ENCODE measurements at places on chromosomes 3 and 15.

- DNase-seq, result no peak
These were observed 22.1 kb downstream of the ST8SIA2 start for GRCh38 chr15:92415639-92416297.

DNA sequence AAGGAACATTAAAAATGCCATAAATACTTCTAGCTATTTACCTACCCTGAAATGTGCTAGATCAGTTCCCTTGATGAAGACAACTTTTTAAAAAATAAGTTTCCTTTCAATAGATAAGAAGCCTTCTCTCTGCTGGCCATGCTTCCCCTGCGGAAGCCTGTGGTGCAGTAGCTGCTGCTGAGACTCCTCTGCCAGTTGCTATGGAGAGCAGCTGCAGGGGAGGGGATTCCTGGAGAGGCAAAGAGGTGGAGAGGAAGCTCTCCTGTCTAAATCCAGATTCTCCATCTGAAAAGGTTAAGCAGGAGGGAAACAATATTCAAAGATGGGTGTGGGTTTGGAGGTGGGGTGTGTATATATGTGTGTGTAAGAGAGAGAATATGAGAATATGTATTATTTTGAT is 69.8 kb upstream of the BFSP2 start:
- no peak for DNase-seq

DNA sequence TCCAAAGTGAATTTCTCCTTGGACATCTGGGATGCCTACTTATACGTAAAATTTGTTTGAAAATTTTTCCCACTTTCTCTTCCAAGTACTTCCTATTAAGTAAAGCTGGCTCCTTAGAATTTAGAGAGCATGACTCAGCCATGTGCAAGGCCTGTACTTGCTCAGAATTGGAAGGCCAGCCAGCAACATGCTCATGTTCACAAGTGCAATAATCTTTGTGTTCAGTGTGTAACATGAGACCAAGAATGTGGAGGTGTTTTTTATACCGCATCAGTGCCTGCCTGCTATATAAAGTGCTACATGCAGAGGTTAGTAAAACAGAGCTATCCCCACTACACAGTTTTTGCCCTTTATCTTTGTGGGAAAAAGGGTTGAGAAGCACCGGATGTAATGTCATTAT is 151.9 kb upstream of the FEZF2 start:
- no peak for DNase-seq

GRCh38 chr3:147424581-147425387 is 15.6 kb downstream of the ZIC1 start:
- no peak for DNase-seq

DNA sequence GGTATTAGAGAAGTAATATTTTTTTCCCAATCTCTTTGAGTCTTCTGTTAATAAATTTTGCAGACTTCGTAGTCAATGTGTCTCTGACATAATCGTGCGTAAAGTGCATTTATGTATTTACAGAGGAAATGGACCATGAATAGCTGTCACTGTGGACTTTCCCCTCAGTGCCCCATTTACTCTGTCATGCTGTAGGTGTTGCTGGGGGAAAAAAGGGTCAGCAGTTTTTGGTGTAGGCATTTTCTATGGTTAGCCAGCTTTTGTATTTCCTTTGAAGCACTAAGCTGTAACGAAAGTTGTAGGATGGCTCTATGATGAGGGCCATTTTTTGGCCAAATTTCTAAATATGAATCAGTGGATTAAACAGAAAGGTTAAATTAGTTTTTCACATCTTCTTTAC is 598.4 kb downstream of the FGF12 start:
- DNase-seq, result no peak

GRCh38 chr3:85159376-85159775 is 200.6 kb downstream of the CADM2 start:
- no peak for DNase-seq

- no peak for DNase-seq
These were observed 706.1 kb upstream of the GOLIM4 start for GRCh38 chr3:168801794-168802193.

- no peak for DNase-seq
These were observed 65.5 kb upstream of the SLC7A14 start for GRCh38 chr3:170651260-170651845.

All from activated CD4-positive, alpha-beta T cell treated with anti-CD3 and anti-CD28 coated beads, Interleukin-2, Interleukin-6, amounts not matched to agents 100 ng/mL and 50 ng/mL, durations not matched to agents 16 hours and 8 hours (primary cell).